Left forelimb (tissue), 1 donor: ENCODE measurements at places on chromosomes 4 and X.

- no peak for DNase-seq
Observed at GRCh38 chr4:79882806-79883205, 190.2 kb downstream of the ANTXR2 start.

DNA sequence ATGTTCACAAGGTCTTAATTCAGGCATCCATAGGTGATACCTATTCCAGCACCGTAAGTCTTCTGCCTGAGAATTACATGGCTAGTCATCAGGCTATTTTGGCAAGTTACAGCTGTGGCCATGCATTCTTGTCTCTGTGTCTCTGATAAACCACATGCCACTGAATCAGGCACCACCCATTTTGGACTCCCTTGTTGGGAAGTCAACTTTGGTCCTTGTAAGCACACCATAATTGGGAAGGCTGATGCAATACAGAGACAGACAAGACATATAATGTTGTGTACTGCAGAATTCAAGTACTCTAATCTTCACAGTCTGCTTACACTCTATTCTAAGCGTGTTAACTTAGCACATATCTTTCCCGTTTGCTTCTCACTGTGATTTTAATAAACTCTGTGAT lies 483.7 kb upstream of the FTHL17 start:
- no peak for DNase-seq

- no peak for DNase-seq
Observed at GRCh38 chr4:80156410-80156809, 40.9 kb upstream of the PRDM8 start.

- DNase-seq = no peak
Observed at GRCh38 chrX:2628751-2629315, 62.3 kb upstream of the CD99 start.

DNA sequence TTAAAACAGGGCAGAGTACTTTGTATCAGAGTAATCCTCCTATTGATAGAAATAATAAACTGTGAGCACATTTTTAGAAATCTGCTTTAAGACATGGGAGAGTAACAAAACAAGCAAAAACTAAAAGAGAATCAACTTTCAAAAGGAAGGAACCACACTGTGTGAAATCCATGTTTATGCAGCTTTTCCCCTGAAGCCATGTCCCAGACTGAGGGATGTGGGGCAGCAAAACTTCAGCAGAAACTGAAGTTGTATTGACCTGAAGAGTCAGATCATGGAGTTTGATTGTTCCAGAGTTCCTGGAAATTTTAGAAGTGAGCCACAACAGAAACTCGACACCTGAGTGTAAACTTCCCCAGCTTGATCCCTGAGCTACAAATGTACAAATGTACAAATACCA lies 53.2 kb downstream of the COMMD8 start:
- no peak for DNase-seq

- DNase-seq = no peak
Observed at GRCh38 chr4:75289914-75290582, 224.2 kb downstream of the RCHY1 start.

- no peak for DNase-seq
Observed at GRCh38 chr4:66575008-66575696, 904.9 kb upstream of the EPHA5 start.

- DNase-seq = no peak
Observed at GRCh38 chr4:77872723-77873445, 10.3 kb downstream of the MRPL1 start.

GRCh38 chr4:52102587-52102986 lies 51.5 kb downstream of the SPATA18 start:
- no peak for DNase-seq

DNA sequence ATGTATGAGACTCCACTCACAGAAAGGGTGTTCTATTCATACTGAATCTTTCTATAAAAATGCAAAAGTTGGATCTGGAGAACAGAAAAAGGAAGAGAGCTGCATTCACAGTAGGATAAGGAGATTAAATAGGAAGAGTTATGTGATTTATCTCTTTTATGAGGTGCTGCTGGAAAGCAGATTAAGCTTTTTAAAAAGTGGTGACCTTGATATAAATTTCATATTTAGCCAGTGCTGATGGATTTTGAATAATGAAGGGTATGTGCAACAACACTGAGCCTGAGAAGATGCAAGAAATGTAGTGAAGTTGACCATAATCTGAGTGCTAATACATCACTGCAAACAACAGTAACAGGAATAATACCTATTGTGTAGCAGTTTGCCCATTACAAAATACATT lies 795.6 kb downstream of the IL1RAPL1 start:
- DNase-seq = no peak

DNA sequence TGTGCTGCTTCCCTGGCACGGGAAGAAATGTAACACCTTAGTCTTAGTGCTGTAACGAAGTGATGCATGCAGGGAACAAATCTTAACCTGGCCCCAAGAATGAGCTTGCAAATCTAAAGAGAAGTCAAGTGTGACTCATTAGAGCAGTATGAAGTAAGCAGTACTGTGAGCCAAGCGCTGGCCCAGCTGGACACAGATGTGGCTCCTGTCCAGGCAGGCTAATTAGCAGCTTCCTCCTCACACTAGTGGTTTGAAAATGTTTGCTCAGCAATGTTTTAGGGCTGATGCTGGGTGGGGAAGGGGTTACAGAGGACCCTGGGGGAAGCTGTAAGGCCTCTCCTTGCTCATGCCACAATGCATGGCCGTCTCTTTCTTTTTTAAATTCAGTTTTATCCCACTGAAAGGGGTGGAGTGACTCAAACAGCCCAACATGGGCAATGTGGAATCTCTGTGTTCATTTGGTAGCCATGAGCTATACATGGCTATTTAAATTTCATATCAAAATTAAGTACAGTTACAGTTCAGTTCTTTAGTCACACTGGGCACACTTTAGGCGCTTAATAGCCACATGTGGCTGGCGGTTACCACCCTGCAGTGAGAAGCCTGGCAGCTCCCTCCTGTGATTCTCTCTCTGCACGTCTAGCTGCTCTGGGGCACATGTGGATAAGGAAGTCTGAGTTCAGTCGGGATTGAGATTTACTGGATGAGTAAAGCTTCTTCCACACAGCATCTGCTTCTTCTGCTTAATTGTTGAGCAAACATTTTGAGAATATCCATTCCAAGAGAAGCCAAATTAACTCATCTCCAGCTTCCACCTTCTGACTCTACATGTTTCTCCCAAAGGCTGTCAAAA lies 48.8 kb downstream of the MAP7D2 start:
- DNase-seq = peak; percentile 68

DNA sequence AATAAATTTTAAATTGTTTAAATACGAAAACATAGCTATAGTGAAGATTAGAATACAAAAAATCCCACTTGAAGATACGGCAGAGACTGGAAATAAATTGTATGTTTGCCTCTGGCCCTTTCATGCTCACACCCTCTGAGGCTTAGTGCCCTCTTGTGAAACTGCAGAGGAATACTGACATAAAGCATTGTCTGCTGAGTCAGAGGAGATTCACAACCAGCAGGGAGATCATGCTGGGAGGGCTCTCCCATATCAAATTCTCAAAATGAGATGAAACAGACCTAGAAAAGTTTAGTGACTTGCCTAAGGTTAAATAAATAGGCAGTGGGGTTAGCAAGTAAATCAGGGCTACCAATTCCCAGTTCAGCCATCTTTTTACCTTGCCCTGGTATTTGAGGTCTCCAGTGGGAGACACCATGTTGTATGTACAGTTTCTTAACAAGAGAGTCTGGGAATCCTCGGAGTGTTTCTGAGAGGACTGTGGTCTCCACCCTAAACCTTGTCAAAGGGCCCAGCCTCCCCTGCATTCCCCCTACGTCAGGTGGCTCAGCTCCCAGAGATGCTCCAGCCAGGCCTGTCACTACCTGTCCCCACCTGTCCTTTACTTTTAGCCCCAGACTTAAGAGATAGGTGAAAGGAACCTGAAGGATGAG lies 581.4 kb upstream of the DIPK2B start:
- no peak for DNase-seq

DNA sequence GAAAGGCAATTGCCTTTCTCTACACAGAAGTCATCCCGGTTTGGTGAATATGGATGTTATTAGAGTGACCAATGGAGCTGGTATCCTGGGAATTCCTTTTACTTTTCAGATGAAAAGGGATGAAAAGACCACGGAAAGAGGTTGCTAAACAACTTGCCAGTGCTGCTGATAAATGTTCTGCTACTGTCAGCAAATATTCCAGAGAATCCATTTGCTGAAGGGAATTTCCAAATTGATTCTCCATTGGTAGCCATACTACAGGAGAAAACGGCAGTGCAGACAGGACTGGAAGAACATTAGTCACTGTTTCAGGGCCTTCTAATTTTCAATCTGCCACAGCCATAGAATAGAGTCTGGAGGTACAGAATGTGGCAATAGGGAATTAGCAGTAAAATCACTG lies 451.5 kb downstream of the PCDH11X start:
- DNase-seq = no peak

- no peak for DNase-seq
Observed at GRCh38 chr4:25271866-25272265, 38.0 kb downstream of the PI4K2B start.

DNA sequence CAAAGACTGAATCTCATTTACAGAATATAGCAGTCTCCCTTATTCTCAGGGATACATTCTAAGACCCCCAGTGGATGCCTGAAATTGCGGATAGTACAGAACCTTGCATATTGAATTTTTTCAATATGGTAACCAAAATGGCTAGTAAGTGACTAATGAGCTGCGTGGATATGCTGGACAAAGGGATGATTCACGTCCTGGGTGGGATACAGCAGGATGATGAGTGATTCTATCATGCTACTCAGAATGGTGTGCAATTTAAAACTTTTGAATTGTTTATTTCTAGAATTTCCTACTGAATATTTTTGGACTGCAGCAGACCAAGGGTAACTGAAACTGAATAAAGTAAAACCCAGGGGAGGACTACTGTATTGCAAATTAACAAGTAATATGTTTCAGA lies 66.7 kb downstream of the STAG2 start:
- no peak for DNase-seq

DNA sequence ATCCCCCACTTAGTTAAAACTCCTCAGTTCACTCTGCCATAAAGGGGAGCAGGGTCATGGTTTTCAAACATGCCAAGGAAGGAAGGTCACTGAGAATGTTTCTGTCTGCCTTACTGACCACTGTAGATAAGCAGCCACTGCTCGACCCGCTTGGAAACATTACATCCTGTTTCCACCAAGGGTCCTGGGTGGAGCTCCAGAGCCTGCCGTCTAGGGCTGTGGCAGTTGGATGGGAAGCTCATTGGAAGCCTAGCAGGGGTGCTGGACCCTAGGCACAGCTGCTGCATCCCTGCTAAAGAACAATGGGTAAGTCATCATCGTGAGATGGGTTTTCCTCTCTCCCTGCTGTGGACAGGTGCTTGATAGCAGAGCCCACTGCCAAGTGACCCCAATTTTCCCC lies 76.0 kb upstream of the SRD5A3 start:
- DNase-seq = no peak

DNA sequence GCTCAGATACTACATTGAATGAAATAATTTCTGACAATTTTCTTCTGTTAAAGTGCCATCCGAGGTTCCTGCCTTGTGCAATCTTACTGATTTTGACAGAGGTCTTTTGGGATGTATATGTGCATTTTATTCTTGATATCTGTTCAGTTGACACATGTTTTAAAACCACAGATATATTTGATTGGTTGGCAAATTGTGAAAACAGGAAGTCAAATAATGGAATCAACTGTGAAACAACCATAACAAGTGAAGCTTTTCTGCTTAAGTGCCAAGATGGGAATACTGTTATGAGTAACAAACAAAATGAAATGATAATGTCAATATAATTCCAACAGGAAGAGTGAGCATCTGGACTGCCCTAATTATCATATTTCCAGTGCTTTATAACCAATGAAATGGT lies 84.9 kb upstream of the TET2 start:
- no peak for DNase-seq

DNA sequence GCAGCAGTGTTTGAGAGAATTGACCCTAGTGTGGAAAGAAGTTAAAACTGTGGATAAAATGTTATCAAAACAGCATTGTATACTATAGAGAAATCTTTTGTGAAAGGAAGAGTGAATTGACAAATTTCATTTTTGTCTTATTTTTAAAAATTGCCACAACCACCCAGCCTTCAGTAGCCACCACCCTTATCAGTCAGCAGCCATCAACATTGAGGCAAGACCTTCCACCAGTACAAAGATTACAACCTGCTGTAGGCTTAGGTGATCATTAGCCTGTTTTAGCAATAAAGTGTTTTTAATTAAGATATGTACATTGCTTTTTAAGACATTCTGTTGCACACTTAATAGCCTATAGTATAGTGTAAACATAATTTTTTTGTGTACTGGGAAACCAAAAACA lies 91.1 kb downstream of the NFKB1 start:
- DNase-seq = no peak

DNA sequence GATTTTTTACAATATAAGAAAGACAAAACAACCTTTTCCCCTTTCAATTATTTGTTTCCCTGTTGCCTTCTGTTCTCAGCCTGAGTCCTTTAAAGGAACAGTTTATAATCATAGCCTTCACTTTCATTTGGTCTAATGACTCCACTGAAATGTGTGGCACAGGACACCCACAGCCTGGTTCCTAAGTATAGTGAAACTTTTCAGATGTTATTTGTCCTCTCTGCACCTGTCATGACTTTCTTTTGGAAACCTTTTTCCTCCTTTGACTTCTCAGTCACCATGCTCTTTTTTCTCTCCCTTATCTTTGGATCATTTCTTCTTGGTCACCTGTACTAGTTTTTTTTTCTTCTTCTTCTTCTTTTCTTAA lies 237.8 kb upstream of the ANXA3 start:
- DNase-seq = no peak

GRCh38 chrX:54602563-54602962 lies 72.5 kb downstream of the GNL3L start:
- DNase-seq = no peak

DNA sequence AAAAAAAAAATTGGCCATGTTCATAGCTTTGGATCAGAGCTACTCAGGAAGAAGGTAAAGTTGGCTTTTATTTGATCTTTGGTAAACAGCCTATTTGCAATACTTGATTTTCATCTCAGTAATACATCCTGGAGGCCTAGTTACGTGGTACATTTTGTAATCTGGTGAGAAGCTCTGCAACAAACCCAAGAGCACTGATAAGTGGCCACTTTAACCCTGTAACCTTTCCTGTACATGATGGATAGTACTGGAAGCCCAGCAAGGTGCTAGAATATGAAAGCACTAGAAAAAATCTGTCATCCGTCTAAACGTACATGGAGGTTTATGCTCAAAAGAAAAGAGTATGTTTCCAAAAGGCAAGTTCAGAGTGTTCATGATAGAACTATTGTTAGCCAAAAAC lies 88.3 kb upstream of the BMP2K start:
- no peak for DNase-seq

- DNase-seq = no peak
Observed at GRCh38 chr4:56283375-56283774, 103.9 kb downstream of the AASDH start.

GRCh38 chr4:165580351-165580905 lies 201.6 kb downstream of the CPE start:
- DNase-seq = no peak

DNA sequence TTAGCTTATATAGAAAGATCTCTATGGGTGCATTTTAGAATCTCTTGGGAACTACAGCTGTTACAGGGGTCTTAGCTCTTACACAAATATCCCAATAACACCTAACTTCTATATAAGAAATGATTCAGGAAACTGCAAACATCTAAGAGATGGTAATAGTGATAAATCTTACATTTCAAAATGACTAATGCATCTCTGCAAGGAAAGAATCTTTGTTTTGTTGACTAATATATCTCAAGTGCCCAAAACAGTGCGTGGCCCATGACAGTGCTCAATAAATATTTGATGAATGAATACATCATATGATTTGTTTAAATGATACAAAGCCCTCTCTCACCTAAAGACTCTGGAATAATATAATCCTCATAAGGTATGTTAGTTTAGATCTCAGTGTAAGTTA lies 47.5 kb downstream of the CENPE start:
- DNase-seq = no peak
